ENCODE measurements at places on chromosomes 4 and X. TPM values are rescaled to one million over a fixed set of nuclear protein-coding genes. Genes with fewer than 3 reads are reported as not detected.

PARM1 gene
- total RNA-seq, result not detected

PTPN13 gene
- 0.20 TPM for total RNA-seq

HTRA3 gene
- total RNA-seq, result 1.2 TPM

CCKAR gene
- total RNA-seq, result not detected

CDKL2 gene
- total RNA-seq, result under 0.01 TPM

STK26 gene
- under 0.01 TPM for total RNA-seq

PAGE4 gene
- total RNA-seq, result not detected

NAA10 gene
- 41.3 TPM for total RNA-seq
